ENCODE measurements at places on chromosomes 1 and 21. TPM values are rescaled to one million over a fixed set of nuclear protein-coding genes. Genes with fewer than 3 reads are reported as not detected.

The SMG5 gene
- 72.8 TPM for total RNA-seq

The MFAP2 gene
- total RNA-seq, result 5.5 TPM

The LMOD1 gene
- total RNA-seq, result 31.4 TPM

DNA sequence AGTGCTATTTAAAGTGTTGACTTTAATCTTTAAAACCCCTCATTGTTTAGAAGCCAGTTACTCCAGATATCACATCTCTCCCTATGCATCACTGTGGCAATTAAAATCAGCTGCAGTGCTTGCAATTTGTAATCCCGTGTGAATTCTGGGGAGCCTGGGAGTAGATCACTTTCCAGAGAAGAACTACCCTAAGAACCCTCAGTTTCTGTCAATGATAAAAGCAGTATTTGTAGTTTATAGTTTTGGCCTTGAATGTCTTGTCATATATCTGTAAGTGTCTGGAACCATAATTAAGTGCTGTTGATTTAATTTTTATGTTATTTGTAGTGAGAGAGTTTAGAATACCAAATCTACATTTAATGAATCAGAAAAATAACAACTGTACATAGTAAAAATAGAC, 5.5 kb upstream of the SPAG17 start:
- no peak for DNase-seq

DNA sequence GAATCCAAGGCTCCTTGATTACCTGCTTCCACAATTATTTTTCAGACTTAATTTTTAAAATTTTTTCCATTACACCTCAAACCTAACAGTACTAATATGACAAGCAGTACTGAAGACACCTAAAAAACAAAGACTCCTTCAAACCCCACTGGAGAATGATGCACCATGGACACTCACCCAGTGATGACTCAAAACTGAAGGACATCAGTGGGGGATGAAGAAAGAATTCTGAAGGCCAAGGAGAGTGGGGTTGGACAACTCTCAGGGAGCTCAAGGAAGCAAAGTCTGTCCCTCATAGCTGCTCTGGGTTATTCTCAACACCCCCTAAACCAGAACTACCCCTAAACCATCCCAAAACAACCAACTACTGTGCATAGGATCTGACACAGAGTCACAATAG, 2.4 kb upstream of the ARHGAP29 start:
- DNase-seq, result no peak

DNA sequence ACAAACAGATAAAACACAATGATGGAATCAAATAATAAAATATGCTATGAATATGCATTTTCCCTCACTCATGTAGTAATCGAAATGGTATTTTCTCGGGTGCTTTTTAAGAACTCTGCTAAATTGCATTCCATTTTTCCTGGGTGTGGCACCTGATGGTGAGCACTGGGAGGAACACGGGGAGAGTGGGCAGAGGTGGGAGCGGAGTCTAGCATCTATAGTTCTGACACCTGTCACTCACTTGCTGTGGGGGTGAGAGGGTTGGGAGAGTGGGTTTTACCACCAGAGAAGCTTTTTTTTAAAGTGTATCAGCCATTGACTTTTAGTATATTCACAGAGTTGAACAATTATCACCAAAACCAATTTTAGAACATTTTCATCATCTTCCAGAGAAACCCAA, 73.4 kb upstream of the PGBD5 start:
- no peak for DNase-seq

DNA sequence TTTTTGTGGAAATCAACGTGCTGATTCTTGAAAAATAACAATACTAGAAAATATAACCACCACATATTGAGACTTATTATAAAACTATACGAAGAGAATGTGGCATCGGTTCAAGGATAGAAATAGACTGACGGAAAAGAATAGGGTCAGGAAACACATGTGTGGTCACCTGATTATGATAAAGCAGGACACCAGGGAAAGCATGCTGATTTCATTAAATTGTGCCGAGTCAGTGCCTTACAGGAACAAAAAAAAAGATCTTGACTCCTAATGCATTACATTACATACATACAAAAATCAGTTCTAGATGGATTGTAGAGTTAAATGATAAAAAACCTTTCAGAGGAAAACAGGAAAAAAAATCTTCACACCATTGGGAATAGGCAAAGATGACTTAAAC, 43.5 kb upstream of the SERPINC1 start:
- no peak for DNase-seq

DNA sequence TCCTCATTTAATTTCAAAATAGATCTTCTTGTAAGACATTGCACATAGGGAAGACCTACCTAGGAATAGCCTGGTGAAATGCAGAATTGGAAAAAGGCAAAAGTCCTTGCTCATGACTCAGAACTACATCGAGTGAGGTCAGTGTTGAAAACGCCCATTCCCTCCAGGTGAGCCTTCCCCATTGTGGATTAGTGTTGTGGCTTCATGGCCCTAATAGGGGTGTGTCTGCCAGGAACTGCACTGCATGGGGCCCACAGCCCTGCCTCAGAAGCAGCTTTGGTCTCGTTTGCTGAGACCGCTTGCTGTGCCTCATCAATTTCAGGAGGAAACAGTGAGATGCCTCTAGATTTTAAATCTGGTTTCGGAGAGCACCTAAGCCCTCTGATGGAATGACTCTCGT, 17.0 kb downstream of the TFF3 start:
- DNase-seq, result no peak

Data from right atrium auricular region (tissue), 2 donors.